Calu3 (cell line): ENCODE measurements at places on chromosomes 5 and 9. TPM values are rescaled to one million over a fixed set of nuclear protein-coding genes. Genes with fewer than 3 reads are reported as not detected.
A peak's percentile ranks its signal among the peaks of the same experiment; 100 is the strongest.

The RGS14 gene
- 12.9 and 13.0 TPM in 2 replicates for total RNA-seq

DNA sequence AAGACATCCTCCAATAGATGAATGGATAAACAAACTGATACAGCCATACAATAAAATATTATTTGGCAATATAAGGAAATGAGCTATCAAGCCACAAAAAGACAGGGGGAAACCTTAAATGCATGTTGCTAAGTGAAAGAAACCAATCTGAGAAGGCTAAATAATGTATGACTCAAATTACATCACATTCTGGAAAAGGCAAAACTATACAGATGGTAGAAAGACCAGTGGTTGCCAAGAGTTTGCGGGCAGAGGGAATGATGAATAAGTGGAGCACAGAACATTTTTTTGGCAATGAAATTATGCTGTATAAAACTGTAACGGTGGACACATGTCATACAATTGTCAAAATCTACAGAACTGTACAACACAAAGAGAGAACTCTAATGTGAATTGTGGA, 63.3 kb downstream of the CSF2 start:
- no peak for DNase-seq

GRCh38 chr5:6803981-6804550, 90.8 kb downstream of the TENT4A start:
- DNase-seq, result no peak

DNA sequence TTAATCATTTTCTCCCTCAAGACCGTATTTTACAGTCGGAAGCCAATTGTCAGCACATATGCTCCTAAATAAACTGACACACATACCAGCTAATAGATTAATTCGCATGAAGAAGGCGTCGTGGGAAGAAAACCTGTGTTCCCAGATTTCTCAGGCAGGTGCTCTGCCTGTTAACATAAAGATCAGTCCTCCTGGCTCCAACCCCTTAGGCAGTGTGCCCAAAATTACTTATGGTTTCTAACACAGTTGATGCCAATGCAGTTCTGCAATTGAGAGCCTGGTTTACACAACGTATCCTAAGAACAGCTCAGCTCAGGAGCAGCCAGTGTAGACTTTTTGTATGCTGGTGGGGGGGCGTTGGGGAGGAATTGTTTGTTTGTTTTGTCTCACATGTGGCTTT, 208.3 kb downstream of the ENC1 start:
- no peak for DNase-seq

- DNase-seq, result peak; percentile 4
Observed at GRCh38 chr5:153827397-153827796, 211.3 kb downstream of the FAM114A2 start.

DNA sequence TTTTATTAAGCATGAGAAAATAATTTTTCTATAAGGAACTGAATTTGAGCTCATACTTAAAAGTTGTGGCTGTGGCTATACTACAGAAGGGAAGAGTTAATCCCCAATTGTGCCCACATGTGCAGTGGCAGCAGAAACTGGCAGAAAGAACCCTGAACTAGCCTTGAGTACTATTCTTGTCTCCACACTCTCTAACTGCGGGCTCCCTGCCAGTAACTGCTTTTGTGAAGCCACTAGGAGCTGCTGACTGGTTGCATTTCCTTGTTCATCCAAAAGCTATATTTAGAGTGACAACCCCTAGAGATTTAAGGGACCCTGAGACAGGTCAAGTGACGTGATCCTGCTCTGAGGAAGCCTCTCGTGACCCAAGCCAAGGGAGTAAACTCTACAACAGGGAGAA, 238.6 kb downstream of the ELAVL2 start:
- no peak for DNase-seq

GRCh38 chr9:35070823-35071813, 1.3 kb downstream of the VCP start:
- no peak for DNase-seq
